ENCODE measurements at places on chromosomes 3 and 15.

- no peak for DNase-seq
These were observed 197.9 kb downstream of the TPRG1 start for GRCh38 chr3:189369636-189370035.

DNA sequence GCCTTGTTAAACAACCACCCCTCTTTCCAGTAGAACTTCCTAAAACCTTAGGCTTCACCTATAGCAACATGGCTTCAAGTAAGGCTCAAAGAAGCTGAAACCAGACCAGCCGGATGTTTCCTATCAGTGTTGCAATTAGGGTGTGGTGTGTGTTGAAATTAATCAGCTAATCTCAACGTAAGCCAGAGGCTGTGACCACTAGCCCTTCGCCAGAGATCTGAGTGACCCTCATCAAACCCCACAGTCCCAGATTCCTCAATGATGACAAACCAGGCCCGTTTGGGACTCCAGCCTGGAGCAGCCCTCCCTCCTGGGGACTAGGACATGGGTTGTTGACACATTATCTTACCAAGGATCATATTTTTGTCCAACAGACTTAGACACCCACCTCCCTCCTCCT is 27.3 kb downstream of the CYP11A1 start:
- no peak for DNase-seq

GRCh38 chr15:75008629-75009326 is 13.4 kb downstream of the SCAMP5 start:
- DNase-seq = no peak

- DNase-seq = no peak
These were observed 171.1 kb upstream of the ICE2 start for GRCh38 chr15:60649845-60650548.

- no peak for DNase-seq
These were observed 1.1 kb downstream of the ANKRD63 start for GRCh38 chr15:40281801-40282146.

DNA sequence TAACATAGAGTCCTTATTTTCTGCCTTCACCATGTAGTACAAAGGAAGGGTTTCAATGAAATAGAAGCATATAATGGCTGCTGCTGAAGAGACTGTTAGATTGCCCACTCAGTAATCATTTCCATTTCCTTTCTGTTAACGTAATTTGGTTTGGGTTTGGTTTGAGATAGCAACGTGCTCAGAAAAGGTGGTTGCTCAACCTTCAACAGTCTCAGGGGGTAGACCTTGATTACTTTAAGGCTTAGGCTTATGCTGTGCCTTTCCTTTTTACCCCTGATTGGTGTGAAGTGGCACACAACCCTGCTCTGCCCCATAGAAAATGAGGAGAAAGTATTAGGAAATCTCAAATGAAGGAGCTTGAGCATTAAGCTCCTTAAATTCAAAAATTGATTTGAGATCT is 163.7 kb upstream of the TP63 start:
- no peak for DNase-seq

- no peak for DNase-seq
These were observed 831 bp downstream of the IFT57 start for GRCh38 chr3:108221393-108221792.

DNA sequence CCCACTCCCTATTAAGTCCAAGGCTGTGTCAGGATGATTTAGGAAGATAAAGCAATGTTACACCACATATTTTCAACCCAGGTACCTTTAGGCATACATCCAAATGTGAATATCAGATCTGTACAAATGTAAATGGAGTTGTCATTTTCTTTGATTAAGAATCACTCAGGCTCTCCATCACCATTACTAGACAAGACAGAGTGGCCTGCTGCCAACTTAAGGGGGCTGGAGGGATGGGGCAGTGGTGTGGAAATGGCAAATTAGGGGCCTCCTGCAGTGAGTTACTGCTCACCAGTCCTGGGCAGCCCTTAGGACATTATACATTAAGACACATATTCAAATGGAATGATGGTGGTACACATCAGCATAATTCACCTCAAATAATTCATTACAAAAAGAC is 211.0 kb downstream of the TNIK start:
- peak; percentile 67 for DNase-seq

GRCh38 chr15:84979651-84980050 is 2.0 kb upstream of the PDE8A start:
- no peak for DNase-seq

- no peak for DNase-seq
These were observed 431.2 kb upstream of the THBS1 start for GRCh38 chr15:39149636-39150150.

DNA sequence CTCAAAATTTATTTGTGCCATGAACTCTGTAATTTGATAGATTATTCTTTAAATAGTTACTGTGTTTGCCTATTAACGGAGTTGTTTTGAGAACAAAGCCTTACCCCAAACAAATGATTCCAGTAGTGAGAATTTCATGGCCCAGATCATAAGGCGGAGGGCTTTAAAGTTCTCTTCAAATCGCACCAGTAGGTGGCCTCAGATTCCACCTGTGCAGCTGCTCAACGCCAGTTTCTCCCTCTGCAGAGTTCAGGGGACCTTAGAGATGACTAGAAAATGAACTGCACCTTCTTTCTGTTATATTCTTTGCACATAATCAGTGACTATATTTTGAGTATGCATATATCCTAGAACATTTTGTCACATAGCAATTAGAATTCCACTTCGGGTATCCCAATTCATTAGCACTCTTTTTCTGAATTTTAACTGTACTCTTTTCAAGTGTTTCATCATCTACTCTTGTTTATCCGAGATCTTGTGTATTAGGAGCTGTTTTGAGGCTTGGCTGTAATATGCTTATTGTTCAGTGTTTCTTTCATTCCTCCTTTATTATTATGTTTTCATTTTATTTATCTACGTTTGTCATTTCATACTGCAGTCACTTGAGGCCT is 232.6 kb upstream of the CHRM5 start:
- DNase-seq = peak; percentile 51

DNA sequence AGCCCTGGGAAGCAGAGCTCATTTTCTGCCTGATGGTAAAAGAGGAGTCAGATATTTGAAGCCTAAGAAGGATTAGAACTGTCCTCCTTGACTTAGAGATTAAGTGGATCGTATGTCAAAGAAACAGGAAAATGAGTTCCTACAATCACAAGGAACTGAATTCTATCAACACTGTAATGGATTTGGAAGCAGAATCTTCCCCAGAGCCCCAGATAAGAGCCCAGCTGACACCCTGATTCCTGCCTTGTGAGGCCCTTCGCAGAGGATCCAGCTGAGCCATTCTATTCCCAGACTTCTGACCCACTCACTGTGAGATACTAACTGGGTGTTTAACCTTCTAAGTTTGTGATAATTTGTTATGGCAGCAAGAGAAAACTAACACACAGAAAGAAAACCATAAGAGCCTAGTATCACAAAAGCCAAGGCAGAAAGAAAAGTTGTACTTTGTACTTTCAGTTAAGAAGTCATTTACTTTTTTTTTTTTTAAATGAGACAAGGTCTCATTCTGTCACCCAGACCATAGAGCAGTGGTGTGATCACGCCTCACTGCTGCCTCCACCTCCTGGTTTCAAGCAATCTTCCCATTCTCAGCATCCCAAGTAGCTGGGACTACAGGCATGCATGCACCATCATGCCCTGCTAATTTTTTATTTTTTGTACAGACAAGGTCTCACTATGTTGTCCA is 61.1 kb upstream of the ZBTB20 start:
- DNase-seq = no peak

GRCh38 chr3:190481779-190482178 is 32.1 kb upstream of the TMEM207 start:
- no peak for DNase-seq

DNA sequence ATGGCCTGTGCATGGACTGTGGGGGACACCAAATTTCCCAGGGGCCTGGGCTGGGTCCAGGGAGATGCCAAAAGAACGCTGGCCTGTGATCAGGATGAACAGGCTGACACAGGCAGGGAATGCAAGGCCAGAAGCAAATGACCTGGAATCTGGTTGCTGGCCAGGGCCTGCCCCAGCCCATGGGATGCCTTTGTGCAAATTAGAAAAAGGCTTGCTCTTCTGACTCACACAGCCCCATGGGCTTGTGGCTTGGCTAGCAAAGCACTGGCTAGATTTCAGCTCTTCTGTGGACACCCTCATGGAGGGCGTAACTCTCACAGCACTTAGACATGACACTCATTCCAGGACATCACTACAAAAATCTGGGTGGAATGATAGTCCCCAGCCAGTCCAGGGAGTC is 356.0 kb downstream of the SHQ1 start:
- no peak for DNase-seq

DNA sequence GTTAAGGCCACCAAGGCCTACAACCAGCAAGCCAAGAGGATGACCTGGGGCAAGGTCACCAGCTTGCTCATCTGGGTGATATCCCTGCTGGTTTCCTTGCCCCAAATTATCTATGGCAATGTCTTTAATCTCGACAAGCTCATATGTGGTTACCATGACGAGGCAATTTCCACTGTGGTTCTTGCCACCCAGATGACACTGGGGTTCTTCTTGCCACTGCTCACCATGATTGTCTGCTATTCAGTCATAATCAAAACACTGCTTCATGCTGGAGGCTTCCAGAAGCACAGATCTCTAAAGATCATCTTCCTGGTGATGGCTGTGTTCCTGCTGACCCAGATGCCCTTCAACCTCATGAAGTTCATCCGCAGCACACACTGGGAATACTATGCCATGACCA is 3.6 kb downstream of the CXCR6 start:
- no peak for DNase-seq

DNA sequence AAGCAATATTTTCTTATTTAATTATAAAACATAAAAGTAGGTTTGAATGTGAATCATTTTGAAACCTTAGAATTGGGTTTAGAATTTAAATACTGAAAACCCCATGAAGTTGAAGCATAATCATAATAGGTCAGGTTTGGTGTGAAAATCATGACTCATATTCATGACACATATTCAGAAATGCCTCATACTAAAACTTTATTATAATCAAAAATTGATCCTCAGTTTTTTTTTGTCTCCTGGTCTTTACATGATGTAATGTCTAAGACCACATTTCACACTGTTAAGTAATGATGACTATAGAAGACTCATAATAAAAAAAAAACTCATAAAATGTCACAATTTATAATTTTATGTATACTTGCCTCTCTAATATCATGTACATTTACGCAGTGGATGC is 190.4 kb downstream of the FOXP1 start:
- DNase-seq = no peak

- DNase-seq = no peak
These were observed 418.2 kb upstream of the NR2F2 start for GRCh38 chr15:95912280-95912625.

- no peak for DNase-seq
These were observed 44.8 kb upstream of the UMPS start for GRCh38 chr3:124685481-124685880.

DNA sequence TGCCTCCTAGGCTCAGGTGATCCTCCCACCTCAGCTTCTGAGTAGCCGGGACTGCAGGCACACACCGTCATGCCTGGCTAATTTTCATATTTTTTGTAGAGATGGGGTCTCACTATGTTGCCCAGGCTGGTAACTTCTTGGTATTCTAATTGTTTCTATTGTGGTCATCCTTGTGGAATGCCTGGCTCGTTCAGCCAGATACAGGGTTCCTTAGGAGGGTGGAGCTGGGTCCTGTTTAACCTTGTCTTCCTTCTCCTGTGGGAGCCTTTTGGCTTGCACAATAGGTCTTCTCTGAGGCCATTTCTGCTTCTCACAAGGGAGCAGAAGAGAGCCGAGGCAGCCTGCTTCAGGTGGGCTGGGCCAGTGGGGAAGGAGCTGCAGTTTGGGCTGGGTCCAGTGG is 15.7 kb downstream of the PLEKHO2 start:
- no peak for DNase-seq

DNA sequence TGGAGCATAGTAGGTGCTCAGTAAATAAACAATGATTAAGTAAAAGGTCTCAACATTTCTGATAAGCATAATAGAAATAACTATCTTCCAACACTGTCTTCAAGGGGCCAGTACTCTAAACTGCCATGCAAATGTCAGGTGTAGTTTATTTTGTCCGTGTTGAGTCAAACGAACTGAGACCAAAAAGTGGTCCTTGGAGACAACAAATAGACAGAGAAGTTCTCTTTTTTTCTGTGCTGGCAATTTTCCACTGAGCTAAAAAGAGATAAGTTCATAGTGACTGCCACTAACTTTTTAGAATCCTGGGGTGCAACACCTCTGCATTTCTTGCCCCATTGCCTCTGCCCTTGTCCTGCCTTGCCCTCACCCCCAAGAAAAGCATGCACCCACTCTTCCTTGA is 14.7 kb upstream of the MBNL1 start:
- no peak for DNase-seq

- no peak for DNase-seq
These were observed 21.8 kb upstream of the KCNAB1 start for GRCh38 chr3:156098437-156099035.

Measured in SK-N-SH (cell line).